NCI-H1417 treated with DMSO at 0.1 percent for 48 hours (cell line): ENCODE measurements at places on chromosomes 11 and 22.
A peak's percentile ranks its signal among the peaks of the same experiment; 100 is the strongest.

DNA sequence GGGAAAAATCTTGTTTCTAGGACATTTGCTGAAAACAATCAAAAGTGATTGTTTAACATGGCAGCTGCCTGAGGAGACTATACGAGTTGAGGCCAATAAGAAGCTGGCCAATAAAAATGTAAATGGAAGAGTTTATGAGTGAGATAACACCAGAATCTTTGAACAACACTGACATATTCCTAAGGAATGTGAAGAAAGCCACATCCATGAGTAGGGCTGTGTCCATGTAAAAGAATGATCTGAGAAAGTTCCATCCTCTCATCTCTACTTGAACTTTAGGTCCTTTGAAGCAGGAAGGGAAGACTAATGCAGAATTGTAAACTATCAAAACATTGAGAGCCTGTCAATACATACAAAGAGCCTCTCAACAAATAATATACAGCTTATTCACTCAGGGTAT lies 6.9 kb upstream of the CHORDC1 start:
- DNase-seq, result no peak

DNA sequence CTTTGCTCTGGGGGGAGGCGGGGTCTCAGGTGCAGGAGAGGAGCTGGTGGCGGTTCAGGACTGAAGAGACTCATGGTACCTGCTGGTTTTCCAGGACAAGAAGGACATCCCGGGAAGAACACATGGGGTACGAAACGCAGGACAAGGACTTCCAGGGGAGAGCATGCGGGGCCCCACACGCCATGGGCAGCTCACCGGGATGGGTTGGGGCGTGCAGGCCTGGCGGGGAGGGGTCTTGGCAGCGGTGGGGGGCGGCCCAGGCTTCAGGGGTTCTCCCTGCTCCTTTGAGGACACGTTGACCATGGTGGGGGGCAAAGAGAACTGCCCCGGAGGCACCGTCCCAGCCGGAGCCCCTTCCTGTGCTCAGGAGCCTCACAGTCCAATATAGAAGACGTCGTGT lies 673.2 kb downstream of the BRD1 start:
- no peak for DNase-seq

- no peak for DNase-seq
Measured at GRCh38 chr22:38353142-38353629, 36.0 kb upstream of the CSNK1E start.

DNA sequence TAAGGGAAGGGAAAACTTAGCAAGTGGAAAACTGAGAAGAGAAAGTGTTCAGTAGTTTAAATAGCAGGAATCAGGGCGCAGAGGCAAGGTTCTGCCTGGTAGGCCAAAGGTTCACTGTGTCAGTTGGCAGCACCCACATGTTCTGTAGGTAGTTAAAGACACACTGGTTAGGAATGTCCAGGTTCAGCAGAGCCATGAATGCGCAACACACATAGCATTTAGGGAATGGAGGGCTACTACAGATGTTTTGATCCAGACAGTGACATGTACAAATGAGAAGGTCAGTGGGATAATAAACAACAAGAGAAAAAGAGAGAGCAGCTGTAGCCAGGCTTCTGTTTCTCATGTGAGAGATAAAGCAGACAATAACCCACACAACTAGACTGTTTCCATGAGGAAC lies 56.2 kb upstream of the ARHGAP42 start:
- DNase-seq, result no peak

GRCh38 chr11:72627594-72628281 lies 46.5 kb downstream of the PDE2A start:
- DNase-seq, result no peak

- no peak for DNase-seq
Measured at GRCh38 chr22:43273902-43274484, 69.2 kb downstream of the SCUBE1 start.

DNA sequence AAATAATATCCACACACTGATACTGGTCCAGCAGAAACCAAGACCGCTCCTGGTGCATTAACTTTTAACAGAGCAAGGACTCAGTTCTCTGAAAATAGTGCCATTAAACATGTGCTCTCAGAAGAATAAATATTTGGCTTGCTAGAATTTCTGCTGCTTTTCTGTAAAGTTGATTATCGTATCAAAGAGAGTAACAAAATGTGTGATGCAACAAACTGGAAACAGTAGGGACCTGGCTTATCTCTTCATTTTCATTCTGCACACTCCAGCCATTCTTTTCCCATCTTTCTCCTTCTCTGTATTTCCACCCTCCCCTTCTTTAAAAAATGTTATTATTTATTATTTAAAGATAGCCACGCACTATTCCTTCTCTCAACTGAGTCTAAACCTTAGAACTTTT lies 43.9 kb downstream of the WT1 start:
- DNase-seq, result no peak

- no peak for DNase-seq
Measured at GRCh38 chr11:110989428-110990133, 255.9 kb upstream of the POU2AF2 start.

DNA sequence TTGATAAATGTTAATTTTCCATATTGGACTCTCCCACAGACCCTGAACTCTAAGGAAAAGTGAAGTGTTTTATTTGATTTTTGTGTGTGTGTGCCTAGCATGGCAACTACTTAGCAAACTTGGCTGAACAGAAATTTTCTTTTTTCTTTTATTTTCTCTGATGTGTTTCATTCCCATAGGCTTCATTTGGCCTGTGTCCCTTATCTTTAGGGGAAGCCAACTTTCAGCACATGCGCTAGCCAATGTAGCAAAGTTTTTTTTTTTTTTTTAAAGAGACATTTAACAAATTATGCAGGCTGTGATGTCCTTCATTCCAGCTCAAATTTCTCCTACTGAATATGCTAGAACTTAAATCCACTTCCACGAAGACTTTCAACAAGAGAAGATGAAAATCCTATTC lies 14.2 kb downstream of the TCF20 start:
- DNase-seq, result no peak

- DNase-seq, result no peak
Measured at GRCh38 chr11:101487775-101488174, 96.0 kb downstream of the TRPC6 start.

DNA sequence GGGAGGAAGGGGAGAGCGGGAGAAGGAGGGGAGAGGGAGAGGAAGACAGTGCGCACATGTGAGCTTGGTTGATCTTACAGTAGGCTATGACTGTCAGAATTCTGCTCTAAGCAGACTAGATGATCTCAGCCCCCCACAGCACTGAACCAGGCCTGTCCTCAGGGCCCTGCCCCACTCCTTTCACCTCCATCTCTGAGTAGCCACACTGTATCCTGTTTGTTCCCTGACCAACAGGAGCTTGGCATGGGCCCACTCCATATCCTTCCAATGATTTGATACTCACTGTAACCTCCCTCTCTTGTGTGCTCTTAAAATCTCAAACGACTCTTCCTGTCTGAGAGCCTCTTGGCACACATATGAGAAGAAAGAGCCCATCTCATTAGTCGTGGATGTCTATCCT lies 86.1 kb upstream of the PARVA start:
- no peak for DNase-seq

DNA sequence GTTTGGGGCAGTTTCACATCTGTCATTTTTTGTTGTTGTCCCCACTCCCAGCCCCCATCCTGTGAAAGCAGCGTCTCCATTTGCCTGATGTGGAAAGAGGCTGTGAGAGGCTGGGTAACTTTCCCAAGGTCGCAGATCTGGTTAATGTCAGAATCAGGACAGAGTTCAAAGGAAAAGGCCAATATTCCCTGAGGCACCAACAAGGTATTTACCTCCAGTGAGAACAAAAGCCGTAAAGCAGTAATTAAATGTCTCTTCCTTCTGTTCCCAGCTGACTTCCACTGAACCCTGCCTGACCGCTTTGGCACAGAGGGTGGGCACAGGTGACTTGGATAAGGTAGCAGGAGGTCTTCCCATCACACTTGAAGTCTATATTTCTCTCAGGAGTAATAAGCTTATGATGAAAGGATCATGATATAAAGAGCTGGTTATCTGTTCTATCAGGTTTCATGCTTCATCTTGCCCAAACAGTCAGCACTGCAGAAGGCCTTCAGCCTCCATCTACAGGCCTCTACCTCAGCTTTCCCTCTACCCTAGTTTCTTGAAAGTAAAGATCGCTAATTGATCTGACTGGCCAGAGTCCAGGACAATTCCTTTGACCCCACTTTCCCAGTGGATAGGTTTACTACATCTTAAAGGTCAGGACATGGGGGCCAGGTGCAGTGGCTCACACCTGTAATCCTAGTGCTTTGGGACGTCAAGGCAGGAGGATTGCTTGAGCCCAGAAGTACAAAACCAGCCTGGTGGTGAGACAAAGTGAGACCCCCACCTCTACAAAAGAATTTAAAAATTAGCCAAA lies 9.4 kb downstream of the C11orf91 start:
- peak; percentile 39 for DNase-seq

GRCh38 chr22:20401376-20402014 lies 7.5 kb downstream of the ZNF74 start:
- DNase-seq, result no peak

GRCh38 chr11:77656362-77656761 lies 18.8 kb upstream of the CLNS1A start:
- no peak for DNase-seq

DNA sequence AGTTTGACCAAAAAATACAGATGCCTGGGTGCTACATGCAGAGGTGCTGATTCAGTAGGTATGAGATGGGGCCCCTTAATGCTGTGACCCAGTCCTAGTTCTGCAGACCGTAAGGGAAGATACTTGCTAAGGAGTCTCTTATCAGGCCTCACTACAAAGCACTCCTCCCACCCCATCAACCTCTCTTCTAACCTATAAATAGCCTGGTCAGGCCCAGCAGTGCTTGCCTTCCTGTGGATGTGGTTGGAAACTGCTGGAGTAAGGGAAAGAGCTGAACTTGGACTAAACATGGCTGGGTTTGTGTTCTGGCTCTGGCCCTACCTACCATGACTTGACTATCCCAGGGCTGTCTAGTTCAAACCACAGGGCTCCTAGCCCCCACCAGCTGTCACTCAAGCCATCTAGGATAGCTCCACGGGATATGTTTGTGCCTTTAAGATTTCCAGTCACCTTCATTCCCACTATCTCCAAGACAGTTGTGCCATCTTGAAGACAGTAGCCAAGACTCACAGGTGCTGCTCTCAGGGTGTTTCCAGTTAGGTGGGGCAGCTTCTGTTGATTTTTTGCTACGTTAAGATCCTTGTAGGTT lies 9.5 kb upstream of the DKK3 start:
- DNase-seq, result no peak

- no peak for DNase-seq
Measured at GRCh38 chr11:66857234-66857926, 516 bp downstream of the LRFN4 start.

GRCh38 chr11:126153972-126154371 lies 57.5 kb downstream of the RPUSD4 start:
- DNase-seq, result no peak

DNA sequence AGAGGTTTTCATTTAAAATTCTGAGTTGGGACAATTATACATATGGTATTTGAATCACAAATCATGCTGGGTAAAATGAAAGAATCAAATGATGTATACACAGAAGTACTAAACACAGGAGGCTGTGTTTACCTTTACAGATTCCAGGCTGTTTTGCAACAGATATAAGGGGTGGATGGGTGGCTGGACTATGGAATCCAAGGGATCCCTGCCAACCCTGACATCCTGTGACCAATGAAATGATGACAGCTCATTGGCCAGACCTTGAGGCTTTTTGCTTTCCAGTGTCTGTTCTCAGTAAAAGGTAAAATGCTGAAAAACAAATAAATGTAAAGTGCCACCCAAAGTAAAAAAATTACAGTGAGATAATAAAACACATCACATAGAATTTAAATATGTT lies 3.3 kb upstream of the DDI1 start:
- DNase-seq, result no peak

DNA sequence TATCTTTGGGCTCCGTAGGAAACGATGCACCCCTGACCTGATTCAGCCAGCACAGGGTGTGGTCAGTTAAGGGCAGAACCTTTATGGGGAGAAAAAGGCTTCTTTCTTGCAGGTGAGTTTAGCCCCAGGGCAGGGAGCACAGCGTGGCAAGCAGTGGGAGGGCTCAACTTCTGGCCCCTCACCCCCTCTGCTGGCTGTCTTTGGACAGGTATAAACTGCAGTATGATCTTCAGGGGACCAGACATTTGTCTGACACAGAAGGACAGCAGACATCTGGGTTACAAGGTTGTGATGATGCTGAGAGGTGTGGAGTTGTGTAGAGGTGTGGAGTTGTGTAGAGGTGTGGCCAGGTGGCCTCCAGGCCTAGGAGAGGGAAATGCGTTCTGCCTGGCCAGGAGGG lies 324.0 kb upstream of the PLET1 start:
- DNase-seq, result peak; percentile 12

- DNase-seq, result no peak
Measured at GRCh38 chr11:129145276-129145675, 46.8 kb downstream of the ARHGAP32 start.

DNA sequence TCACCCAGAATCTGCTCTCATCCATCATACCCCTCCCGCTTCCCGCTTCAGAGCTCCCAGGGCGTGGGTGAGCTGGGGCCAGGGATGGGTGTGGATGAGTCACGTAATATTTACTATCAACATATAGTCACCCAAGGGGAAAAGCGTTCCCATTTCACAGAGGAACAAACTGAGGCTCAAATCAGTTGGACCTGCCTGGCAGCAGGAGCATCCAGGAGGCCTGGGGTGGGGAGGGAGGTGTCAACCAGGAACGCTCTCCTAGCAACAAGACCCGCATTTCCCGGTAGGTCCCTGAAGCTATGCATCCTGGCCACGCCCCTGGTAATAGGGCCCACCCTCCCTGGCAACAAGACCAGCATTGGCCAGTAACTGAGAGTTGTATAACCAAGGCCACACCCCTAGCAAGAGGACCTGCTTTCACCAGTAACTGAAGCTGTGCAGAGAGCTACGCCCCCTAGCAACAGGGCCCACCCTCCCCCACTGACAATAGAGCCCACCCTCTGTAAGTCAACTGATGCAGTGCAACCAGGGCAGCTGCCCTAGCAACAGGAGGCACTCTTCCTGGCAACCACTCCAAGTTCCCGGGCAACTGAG lies 32.7 kb upstream of the TXNRD2 start:
- no peak for DNase-seq

GRCh38 chr11:16841481-16841880 lies 103.0 kb downstream of the C11orf58 start:
- DNase-seq, result no peak

- DNase-seq, result no peak
Measured at GRCh38 chr11:112279901-112280267, 19.2 kb upstream of the PLET1 start.

- DNase-seq, result no peak
Measured at GRCh38 chr22:46514592-46515207, 22.7 kb downstream of the CELSR1 start.

DNA sequence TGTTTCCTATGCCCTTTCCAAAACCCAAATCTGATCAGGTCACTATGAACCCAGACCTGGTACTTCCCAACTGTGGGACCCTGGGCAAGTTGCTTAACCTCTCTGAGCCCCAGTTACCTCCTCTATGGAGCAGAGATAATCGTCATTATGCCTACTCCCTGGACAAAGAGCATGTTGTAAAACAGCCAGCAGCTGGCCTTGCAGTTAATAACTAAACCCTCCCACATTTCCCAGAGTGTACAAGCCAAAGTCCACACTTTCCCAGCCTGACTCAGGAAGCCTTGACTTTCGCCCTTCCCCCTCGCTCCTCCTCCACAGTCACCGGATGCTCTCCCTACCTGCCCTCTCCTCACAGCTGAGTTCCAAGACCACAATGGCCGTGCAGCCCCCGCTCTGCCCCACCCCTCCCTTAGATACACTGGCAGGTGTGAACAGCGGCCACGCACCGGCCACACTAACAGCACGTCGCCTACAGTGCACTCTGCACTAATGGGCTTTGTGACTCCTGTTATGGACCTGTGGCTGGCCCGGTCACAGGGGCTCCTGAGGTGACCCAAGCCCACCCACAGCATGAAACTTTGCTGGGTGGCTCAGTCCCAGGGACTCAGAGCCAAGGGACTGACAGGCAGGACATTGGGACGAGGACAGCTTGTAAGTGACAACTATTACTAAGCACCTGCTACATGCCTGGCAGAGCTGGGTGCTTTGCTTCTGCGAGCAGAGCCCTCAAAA lies 15.6 kb upstream of the MFNG start:
- DNase-seq, result no peak
